ENCODE measurements at places on chromosomes 13 and 19. TPM values are rescaled to one million over a fixed set of nuclear protein-coding genes. Genes with fewer than 3 reads are reported as not detected.

SSC5D gene
- 23.2 TPM for total RNA-seq

DNA sequence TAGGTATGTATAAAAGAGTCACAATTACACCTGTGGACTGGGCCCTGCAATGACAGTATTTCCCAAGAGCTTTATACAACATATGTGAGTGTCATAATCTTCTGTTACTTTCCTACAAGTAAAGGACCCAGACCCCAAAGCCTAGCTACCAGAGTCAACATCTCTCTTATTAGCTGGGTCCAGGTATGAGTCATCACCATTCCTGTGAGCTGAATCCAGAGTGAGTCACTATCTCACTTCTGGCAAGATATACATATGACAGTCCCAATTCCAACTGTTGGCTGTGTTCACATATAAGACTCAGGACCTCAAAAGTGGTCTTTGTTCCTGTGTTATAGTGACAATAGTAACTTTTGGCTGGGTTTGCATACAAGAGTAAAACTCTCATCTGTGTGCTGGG, 46.7 kb downstream of the ZNF729 start:
- DNase-seq: no peak

OR4F17 gene
- 0.32 TPM for total RNA-seq

OR1I1 gene
- not detected for total RNA-seq

ONECUT3 gene
- total RNA-seq: not detected
